ENCODE measurements at places on chromosomes 4 and X.

DNA sequence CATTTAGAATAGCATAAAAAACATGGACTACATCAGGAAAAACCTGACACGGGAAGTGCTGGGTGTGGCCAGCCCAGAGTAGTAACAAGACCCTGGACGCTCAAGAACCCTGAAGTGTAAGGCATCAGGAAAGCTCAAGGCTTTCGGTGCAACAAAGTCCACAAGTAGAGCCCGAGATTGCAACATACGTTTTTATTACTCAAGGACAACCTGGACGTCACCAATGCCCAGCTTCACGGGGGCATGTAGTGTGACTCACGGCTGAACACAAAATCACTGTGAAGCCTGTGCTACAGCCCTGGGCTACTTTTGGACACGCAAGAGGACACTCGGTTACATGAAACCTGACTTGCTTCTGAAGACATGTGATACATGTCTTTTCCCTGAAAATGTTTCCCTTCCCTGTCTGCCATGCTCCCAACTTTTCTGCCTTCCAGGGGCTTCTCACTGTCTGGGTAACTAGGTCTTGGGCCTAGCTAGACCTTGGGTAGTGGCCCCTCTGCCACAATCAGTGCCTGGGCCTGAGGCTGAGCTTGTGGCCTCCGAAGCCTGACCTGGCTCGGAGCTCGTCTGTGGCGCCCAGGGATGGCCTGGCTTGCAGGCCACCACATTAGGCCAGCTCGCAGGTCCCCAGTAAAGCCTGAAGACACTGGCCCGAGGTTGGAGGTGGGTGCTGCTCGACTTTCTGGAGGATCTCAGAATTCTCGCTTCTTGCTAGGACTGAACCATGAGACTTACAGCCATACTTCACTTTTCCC lies 9.2 kb downstream of the IRAK1 start:
- DNase-seq, result no peak

- DNase-seq, result no peak
These were observed 269.1 kb upstream of the ZFP42 start for GRCh38 chr4:187726485-187726884.

- DNase-seq, result no peak
These were observed 32.2 kb upstream of the VCX3B start for GRCh38 chrX:8432396-8432795.

DNA sequence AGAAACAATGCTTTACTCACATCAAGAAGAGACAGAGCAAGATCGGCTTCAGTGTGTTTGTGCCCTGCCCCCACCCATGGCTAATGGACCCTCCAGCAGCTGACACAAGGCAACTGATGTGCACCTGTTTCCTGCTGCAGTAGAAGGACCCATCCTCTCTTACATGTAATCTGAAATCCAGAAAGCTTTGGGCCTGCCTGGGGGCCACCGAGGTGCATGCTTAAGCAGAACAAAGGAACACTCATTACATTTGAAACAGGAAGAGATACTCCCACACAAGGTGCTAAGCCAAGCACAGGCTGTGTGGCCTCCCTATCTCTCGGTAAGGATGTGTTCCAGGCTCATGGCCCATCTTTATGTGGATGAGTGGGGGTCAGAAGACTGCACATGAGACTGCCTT lies 338.0 kb downstream of the SPOCK3 start:
- no peak for DNase-seq

DNA sequence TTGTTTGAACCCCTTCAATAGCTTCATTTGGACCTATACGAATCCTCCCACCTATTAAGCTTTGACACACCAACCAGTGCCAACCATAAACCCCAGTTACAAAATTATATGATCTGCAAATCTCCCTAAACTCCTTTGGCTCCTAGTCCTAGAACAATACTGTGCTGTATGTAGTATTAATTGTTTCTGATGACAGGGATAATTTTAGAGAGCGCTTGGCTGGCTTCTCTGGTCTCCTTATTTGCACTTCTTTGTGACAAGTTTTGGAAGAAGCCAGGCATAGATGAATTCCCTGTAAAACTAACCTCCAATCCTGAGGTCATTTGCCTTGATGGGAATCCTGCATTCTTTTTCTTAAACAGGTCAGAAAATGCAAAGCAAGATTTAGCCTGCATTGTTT lies 433.0 kb downstream of the PPARGC1A start:
- no peak for DNase-seq

Measured in GM13976 (cell line).